Astrocyte (in vitro differentiated cells and primary cell): ENCODE measurements at places on chromosomes 12 and 14.

- DNase-seq = no peak
Measured at GRCh38 chr12:30025317-30025716, 241.6 kb upstream of the TMTC1 start.

GRCh38 chr12:115638733-115639647, 638.5 kb downstream of the MED13L start:
- DNase-seq = no peak

- DNase-seq = no peak
Measured at GRCh38 chr12:49552425-49552824, 13.6 kb downstream of the KCNH3 start.

DNA sequence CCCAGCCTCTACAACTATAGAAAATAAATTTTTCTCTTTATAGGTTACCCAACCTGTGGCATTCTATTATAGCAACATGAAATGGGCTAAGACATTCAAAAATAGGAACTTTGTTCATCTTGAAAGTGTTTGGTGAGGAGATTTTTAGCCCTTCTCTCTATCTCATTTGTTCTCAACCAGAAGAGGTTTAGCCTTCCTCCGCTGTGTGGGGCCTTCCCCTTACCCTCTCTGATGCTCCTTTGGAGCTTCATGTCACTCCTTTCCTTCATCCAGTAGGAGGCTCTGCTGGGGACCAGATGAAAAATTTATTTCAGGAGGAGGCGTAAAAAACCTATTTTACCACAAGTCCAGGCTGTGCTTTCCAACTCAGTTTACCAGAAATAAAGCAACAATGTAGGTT, 94.1 kb downstream of the RTN1 start:
- no peak for DNase-seq

DNA sequence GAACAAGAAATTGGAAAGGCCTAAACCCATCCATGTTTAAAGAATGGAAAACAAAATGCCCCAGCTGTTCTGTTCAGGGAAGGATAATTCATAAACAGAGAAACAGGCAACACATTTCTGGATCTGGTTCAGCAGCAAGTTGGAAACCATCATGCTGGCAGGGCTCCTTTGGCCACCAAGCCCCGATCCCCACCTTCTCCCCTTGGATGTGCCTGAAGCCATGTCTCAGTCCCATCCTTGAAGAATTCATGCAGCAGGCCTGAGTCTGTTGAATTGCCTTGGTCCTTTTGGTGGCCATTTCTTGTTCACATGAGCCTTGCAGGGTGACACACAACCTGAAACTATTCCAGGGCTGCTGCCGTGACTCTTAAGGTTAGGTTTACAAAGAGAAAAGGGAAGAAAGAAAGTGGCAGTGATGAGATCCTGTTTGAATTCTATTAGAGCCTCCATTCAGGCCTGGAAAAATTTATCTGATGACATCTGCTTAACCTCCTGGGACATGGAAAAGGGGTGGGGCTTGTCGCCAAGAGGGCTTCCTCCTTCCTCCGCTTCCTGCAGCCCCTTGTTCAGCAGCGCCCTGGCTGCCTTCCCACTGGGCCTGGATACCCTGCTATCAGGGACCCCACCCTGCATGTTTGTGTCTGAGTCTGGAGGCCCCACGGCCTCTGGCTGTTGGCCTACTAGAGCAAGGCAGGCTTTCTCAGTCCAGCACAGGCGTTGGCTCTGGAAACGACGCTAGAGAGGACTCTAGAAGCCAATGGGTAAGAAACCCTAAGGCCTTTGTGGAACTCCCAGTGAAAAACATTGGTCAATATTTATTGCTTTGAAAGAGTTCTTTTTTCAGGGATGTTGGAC, 341.9 kb downstream of the C12orf75 start:
- no peak for DNase-seq

DNA sequence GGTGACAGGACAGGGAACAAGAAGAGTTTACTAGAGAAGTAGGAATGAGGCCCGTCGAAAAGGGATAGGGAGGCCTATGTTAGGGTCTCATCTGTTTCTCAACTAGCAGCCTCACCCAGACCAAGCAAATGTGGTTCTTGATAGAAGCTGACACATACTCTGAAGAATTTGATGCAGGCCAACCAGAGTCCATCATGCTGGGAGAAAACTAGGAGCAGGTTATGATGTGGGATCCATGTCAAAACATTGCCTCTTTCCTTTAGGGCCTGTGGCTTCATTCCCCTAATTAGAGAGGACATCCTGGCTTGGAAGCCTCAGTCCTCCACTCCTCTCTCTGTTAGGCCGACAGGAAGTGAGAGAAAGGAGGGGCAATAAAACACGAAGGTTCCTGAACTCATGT, 122.8 kb downstream of the NTF3 start:
- peak; percentile 47 for DNase-seq

DNA sequence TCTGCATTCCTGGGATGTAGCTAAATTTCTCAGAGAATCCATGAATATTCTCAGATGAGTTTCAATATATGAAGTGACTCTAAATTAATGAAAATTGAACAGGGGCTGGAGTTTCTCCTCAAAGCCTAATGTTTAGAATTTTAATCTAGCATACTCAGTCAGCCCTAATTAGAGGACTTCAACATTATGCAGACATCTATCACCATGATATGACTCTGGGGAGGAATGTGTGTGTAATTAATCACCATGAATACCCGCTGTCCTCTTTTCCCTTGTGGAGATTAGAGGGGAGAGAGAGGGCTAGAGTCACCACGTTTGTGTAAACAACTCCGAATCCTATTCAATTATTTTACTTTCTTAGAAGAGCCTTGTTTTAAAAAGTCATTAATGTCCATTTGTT, 698.6 kb upstream of the MDGA2 start:
- DNase-seq = peak; percentile 20

- DNase-seq = no peak
Measured at GRCh38 chr12:110742096-110742717, 484 bp downstream of the PPP1CC start.

DNA sequence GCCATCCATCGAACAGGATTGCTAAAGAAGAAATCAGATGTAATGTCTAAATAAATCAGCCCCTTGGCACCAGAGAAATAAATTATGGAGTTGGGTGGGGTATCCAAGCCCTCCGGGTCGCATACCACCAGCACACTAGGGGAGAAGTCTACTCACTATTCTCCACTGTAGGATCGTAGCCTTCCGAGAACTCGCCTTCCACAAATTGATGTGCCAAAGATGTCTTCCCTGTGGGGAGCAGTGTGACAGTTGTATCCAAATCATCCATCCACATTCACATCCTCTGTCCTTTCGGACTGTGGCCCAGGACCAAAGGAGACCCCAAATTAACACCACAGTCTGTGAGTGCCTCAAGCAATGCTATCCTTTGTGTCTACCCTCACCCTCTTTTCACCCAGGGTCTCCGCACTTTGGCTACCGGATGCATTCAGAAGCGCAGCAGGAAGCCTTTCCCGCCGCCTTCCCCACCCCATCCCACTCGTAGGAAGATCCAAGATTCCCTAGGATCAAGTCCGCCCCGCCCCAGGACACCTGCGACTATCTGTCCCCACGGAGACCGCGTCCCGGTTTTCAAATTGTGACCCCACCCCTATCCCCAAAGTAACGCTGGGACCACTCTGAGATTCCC, 786 bp downstream of the RHEBL1 start:
- no peak for DNase-seq

- no peak for DNase-seq
Measured at GRCh38 chr12:117452112-117452511, 90.7 kb upstream of the NOS1 start.

DNA sequence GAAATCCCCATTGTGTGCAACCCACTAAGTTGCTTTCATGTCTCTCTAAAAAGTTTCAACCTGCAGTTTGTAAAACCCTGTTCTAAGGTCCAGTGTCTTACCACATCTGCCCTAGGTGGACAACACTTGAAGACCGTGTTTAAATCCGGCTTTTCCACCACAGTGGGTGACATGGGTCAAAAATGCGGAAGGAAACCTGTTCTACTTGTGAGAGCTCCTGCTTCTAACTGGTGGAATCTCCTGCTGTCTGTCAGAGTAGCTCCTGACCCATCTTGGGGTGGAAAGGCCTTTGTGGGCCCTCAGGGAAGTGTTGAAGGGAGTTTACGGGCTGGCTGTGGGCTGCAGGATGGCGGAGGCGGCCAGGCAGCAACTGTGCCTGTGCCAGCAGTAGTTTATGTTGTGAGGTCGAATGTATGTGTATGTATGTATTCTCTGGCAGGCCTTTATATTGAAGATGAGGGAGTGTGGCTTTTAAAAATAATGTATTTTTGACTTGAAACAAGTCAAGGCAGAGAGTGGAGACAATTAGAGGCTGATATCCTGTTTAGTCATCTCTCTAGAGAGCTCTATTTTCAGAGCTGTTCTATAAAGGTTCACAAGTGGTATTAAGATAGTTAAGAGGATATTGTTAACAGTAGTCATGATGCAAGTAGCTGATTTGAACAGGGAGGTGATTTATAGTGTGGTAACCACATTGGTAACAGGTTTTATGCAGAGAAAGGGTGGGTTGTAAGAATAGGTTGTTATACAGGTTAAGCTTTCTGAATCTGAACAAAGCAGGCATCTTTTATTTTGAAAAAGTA, 67.0 kb downstream of the PRKCH start:
- peak; percentile 23 for DNase-seq

DNA sequence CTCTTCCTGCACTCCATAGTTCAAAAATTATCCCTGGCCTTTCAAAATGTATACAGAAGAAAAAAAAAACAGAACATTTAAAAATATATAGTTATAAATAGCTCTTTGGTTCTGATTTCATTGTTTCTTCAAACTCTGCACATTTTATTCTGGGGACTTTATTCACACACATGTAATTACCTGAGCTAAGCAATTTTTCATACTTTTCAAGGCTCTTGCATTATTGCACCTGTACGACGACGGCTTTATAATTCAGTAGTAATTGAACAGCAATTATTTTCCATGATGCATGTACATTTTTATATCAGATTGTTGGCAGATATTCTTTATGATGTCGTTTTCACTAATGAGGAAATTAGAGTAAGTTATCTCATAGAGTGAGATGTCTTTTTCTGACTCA, 13.5 kb upstream of the SLC15A5 start:
- DNase-seq = no peak

DNA sequence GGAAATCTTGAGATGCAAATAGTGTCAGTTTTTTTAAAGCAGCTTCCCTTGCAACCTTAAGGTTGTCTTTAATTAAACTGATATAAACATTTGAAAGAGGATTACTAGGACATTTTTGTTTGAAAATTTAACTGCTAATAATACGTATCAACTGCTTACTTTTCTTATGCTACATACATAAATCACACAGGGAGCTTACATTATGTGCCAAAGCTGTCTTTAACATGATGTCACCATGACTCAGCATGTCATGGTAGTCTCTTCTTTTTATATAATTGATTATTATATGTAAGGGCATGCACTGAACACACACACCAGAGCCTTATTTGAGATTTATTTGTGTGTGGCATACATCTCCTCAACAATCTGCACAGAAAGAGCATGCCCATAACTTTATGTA, 63.0 kb upstream of the PTHLH start:
- peak; percentile 70 for DNase-seq

GRCh38 chr12:107344035-107344808, 250.9 kb upstream of the CRY1 start:
- DNase-seq = peak; percentile 90

GRCh38 chr12:8584004-8584403, 28.7 kb downstream of the AICDA start:
- no peak for DNase-seq

DNA sequence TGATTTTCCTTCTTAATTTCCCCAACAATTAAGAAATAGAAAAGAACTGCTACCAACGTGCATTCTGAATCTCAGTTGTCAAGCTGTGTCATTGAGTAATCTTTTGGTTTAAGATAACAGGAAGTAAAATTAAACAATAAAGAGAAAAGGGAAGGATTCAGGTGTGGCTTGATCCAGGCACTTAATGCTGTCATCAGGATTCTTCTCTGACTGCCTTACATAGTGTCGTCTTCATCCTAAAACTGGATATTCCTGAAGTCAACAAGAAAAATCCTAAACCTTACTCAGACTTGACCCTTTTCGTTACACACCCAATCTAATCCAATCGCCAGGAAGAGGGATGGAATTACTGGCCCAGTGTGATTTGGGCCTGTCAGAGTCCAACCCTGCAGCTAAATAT, 443.8 kb downstream of the MED13L start:
- DNase-seq = no peak

DNA sequence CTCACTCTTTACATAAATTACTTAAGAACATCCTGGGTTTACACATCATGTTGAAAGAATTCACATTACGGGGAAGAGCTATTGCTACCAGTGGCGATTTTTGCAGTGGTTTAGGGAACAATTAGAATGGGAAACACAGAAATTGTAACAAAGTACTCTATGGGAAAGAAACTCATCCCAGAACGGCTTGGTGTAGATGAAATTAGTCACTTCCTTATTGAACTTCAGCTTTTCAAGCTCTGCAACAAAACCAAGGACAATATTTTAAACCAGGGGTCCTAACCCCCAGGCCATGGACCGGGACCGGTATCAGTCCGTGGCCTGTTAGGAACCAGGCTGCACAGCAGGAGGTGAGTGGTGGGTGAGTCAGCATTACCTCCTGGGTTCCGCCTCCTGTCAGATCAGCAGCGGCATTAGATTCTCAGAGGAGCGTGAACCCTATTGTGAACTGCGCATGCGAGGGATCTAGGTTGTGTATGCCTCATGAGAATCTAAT, 32.3 kb upstream of the FICD start:
- DNase-seq = peak; percentile 33

DNA sequence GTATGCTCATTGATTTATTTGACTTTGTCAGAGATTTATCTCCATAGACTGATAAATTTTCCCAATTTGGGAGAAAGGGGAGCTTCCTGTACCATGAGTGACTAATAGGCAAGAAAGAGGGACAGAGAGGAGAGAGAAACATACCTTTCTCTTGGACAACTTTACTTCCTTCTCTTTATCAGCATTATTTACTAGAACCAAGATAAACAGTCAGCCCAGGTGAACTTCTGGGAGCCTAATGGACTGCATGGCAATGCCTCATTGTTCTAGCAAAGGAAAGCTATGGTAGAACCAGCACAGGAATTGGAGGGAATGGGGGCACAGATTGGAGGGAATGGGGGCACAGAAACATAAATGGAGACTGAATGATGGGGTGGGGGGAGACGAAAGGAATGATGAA, 63.4 kb upstream of the STXBP6 start:
- DNase-seq = no peak

- DNase-seq = peak; percentile 59
Measured at GRCh38 chr12:74449872-74450271, 87.8 kb upstream of the ATXN7L3B start.

DNA sequence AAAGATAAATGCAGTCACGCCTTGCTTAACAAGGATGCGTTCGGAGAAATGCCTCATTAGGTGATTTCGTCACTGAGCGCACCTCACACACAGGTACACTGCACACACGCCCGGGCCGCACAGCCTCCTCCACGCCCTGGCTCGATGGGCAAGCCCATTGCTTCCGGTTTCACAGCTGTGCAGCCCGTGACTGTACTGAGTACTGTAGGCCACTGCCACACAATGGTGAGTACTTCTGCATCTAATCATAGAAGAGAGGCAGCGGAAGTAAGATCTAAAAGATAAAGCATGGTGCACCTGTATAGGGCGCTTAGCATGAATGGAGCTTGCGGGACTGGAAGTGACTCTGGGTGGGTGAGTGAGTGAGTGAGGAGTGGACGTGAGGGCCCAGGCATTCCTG, 4.3 kb downstream of the RIMBP2 start:
- DNase-seq = no peak

- DNase-seq = no peak
Measured at GRCh38 chr12:99311373-99311772, 336.2 kb upstream of the GARIN6 start.
